NCI-H69 (cell line): ENCODE measurements at places on chromosomes 6 and 20.

GRCh38 chr6:4759997-4760396, 16.2 kb upstream of the CDYL start:
- DNase-seq, result no peak

- no peak for DNase-seq
These were observed 180.5 kb downstream of the SYNDIG1 start for GRCh38 chr20:24649787-24650490.

GRCh38 chr6:41022294-41022693, 16.7 kb downstream of the UNC5CL start:
- DNase-seq, result peak; percentile 74

DNA sequence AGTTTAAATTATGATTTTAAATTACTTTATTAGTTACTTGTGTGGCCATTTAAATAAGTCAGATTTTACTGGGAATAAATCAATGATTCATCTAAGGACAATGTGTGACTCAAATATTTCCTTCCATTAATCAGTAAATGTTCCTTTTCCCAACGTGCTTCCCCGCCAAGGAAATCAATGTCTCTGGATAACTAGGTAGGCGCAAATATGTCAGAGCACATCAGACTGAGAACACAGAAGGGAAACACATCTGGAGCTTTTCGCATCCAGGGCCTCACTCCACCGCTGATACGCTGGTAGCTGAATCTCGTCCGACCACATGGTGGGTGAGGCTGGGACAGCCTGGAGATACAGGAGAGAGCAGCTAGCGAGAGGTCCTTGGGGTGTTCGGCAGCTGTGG, 56.4 kb upstream of the RPS6KA2 start:
- DNase-seq, result no peak

DNA sequence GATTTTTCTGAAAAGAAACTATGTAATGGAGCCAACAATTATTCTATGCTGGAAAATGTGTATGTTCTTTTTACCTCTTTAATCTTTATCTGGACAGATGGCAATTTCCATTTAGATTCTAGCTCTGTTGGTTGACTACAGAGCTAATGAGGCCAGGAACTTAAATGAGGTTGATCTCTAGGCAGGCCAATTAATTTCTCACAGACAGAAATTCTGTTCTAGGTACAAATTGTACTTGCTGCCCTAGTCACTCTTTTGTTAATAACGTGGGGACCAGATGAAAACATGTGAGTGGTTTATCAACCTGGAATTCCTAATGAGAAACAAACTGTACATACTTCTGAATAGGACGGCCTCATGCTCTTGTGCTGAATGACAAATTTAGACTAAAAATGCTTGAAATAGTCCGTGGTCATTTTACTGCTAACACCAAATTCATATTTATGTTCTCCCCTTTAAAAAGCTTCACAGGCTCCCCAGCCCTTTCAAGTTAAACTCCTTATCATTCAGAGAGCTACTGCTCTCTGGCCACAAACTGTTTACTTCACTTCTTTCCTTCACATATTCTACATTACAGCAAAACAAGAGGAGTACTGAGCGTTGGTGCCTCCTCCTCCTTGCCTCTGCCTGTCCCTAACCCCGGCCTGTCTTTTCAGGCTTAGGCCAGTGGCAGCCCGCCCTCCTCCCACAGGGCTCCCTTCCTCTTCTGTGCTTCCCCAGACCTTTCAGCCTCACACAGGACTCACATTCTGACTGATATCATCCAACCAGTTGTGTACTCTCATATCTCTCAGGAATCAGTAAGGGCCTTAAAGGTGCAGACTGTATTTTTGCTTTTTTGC, 41.4 kb downstream of the DTNBP1 start:
- peak; percentile 87 for DNase-seq

GRCh38 chr20:63854766-63855362, 6.4 kb upstream of the ABHD16B start:
- DNase-seq, result no peak

- DNase-seq, result peak; percentile 72
These were observed 117.5 kb upstream of the BEND6 start for GRCh38 chr6:56837322-56837894.

DNA sequence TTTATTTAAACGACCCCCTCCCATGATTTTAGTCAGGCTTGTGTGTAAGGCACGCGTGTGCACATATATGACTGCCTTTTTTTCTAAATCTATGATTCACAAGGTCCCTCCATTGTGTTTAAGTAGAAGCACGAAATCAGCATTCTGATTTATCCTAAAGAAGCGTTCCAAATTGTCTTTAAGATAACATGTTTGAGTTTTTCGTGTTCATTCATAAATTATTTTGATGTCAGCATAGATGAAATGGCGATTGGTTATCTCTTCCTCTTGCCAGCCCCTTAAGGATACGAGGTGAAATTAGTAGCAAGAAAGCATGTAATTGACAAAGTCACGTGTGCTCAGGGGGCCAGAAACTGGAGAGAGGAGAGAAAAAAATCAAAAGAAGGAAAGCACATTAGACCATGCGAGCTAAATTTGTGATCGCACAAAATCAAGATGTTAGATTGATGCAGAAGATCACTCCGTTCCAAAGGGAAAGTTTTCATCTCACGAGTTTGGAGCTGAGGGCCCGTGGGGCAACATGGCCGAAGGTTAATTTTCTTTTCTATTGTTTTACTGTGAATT, at the start of gene LIN28B:
TSS of gene LIN28B (plus strand) at position 377 of the 564 bp plus-strand sequence. CDS start at position 521, 144 bp downstream.
- DNase-seq, result peak; percentile 93

GRCh38 chr20:41572010-41572572, 46.1 kb downstream of the CHD6 start:
- peak; percentile 23 for DNase-seq

- DNase-seq, result no peak
These were observed 20.7 kb upstream of the ENPP1 start for GRCh38 chr6:131787079-131787478.
